Stimulated activated CD4-positive, alpha-beta T cell treated with anti-CD3 and anti-CD28 coated beads, Interleukin-2, amount 100 ng/mL, for 48 hours (primary cell): ENCODE measurements at places on chromosomes 11 and 22.

- DNase-seq: no peak
These were observed 489.3 kb downstream of the NTM start for GRCh38 chr11:131859538-131860210.

DNA sequence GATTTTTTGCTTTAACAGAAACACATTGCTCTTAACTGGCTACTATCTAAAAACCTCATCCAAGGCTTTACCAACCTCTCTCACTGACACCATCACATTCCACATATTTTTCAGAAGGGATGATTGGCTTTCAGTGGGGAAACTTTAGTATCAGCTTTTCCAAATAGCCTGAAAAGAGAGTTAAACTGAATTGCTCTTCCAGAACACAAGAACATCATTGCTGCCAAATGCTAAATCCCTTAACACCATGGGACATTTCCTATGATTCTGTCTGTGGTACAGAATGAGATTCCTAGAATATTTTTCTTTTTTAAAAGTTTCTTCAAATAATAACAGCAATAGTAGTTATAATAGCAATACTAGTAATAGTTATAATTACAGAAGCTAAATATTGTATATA lies 45.4 kb downstream of the SOX6 start:
- DNase-seq: no peak

DNA sequence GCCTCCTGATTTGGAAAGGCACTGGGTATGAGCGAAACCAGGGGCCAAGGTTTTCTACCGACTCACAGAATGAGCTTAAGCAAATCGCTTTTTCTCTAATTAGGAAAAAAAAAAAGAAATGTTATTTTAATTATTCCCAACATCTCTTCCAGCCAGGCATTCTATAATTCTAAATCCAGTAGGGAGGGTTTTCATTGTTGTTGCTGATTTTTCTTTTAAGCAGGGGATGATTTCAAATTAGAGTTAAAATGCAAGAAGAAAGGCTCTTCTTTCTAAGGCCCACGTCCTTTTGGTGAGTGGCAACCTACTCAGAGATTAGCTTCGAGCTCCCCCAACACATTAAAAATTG lies 8.9 kb downstream of the MYH9 start:
- DNase-seq: no peak

DNA sequence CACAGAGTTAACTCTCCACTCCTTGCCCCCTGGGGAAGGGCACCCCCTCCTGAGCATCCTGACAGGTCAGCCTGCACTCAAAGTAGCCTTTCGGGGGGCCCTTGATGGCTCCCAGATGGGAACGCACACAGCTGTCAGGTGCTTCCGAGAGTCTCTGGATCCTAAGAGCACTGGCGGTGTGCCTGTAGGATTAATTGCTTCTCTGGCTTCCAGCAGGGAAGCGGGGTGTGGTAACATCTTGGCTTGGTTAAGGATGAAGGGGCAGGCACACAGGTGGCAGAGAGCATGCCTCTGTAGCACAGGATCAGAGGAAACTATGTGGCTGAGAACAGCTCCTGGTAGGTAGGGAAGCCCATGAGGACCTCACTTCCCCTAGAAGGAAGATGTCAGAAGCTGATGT lies 199.8 kb downstream of the MIAT start:
- DNase-seq: no peak

GRCh38 chr11:91978747-91979146 lies 245.9 kb upstream of the FAT3 start:
- no peak for DNase-seq

GRCh38 chr11:114562166-114562916 lies 2.7 kb upstream of the NXPE1 start:
- DNase-seq: no peak

GRCh38 chr11:126583594-126584427 lies 228.3 kb downstream of the ST3GAL4 start:
- DNase-seq: no peak

GRCh38 chr11:122951211-122951610 lies 30.4 kb downstream of the BSX start:
- DNase-seq: no peak

GRCh38 chr22:33850724-33851123 lies 69.6 kb downstream of the LARGE1 start:
- no peak for DNase-seq

- no peak for DNase-seq
These were observed 64.3 kb downstream of the CYB5R2 start for GRCh38 chr11:7609015-7609414.

DNA sequence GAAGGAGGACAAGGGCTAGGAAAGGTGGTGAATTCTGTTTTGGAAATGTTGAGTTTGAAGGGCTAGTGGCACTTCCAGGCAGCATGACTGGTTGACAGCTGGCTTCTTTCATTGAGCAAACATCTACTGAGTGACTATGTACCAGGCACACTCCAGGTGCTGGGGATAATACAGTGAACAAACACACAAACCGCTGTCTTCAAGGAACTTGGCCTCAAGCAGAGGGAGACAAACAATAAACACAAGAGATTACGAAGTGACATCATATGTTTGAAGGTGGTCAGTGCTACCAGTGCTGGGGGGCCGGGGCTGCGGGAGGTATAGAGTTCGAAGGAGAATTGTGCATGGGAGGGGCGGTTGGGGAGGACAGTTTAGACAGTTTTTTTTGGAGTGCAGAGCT lies 197.0 kb upstream of the SORL1-AS1 start:
- DNase-seq: no peak

DNA sequence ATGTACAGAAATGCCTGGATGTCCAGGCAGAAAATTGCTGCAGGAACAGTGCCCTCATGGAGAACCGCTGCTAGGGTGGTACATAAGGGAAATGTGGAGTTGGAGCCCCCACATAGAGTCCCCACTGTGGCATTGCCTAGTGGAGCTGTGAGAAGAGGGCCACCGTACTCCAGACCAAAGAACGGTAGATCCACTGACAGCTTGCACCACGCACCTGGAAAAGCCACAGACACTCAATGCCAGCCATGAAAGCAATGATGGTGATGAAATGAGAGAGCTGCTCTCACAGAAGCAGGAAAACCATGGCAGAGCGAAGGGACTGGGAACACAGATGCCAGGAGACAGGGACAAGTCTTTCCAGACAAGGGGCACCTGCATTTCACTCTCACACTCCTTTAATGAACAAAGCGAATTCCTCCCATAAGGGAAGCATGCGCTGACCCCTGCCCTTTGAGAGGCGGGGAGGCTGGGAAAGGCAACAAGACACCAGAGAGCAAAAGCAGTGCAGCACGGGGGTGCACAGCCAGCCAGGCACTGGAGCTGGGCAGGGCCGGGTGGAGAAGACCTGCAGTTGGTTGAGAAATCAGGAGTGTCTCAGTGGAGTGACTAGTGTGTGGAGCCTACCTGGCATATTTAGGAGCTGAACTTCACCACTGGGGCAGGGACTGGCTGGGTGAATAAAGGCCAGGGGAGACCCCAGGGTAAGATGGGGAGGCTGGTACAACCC lies 1025.2 kb downstream of the TBC1D22A start:
- DNase-seq: no peak

DNA sequence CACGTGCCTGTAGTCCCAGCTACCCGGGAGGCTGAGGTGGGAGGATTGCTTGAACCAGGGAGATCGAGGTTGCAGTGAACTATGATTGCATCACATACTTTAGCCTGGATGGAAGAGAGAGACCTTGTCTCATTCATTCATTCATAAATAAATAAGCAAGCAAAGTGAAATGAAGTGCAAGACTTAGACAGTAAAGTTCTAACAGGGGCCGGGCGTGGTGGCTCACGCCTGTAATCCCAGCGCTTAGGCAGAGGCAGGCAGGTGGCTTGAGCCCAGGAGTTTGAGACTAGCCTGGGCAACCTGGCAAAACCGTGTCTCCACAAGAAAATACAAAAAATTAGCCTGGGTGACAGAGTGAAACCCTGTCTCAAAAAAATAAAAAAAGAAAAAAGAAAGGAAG lies 1.6 kb upstream of the ZNF280A start:
- DNase-seq: no peak

- DNase-seq: no peak
These were observed 27.5 kb downstream of the ADAMTS8 start for GRCh38 chr11:130400781-130401483.

DNA sequence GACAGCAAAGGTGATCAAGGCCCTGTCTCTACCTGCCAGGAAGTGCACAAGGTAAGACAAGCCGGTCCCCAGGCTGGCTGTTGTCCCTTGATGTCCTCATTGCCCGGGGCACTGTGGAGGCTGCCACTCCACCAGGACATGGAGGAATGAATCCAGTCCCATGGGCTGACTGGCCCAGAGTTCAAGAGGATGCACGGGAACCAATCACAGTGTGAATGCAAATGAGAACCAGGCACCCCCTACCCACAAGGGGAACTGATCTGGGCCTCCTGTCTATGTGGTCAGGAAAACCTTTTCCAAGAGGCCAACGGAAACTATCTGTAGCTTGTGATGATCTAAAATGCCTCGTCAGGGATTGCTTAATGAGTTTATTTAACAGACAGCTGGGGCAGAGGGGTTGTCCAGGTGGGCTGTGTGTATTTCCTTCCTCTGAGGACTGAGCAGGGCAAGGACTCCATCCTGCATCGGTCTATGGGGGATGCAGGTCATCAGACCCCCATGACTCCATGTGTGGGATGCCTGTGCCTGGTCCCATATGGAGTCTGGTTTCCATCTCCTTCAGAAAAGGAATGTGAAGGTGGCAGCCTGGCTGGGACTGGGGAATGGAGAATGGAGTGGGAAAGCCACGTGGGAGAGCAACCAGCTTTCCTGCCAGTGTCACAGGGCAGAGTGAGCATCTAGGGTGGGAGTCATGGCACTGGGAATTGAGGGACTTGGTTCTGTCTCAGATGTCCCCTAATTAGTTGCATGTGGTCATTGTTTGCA lies 60.5 kb downstream of the CD82 start:
- DNase-seq: no peak

DNA sequence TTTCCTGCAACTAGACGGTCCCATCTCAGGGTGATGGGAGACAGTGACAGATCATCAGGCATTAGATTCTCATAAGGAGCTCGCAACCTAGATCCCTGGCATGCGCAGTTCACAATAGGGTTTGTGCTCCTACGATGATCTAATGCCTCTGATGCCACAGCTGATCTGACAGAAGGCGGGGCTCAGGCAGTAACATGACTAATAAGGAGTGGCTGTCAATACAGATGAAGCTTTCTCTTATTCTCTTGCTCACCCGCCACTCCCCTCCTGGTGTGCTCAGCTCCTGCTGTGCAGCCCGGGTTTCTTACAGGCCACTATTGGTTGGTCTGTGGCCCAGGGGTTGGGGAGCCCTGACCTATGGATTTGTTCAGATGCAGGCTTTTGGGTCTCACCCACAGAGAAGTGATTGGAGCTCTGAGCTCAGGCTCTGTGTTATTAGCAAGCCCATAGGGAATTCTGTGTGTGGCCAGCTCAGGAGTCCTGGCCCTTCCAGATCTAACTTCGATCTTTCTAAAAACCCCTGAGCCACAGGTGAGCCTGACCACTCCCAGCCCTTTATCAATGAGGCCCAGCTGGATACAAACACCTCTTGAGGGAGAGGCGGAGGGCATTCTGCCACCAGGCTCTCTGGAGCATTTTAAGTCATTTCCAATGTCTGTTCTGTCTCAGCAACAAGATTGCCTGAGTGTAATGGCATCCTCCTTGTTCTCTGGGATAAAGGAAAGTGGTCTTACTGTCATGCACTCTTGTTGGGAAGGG lies 351.8 kb downstream of the BUD13 start:
- no peak for DNase-seq

GRCh38 chr11:113167599-113167998 lies 146.8 kb upstream of the TTC12 start:
- DNase-seq: no peak

GRCh38 chr11:27570542-27570941 lies 64.0 kb upstream of the LIN7C start:
- DNase-seq: no peak

DNA sequence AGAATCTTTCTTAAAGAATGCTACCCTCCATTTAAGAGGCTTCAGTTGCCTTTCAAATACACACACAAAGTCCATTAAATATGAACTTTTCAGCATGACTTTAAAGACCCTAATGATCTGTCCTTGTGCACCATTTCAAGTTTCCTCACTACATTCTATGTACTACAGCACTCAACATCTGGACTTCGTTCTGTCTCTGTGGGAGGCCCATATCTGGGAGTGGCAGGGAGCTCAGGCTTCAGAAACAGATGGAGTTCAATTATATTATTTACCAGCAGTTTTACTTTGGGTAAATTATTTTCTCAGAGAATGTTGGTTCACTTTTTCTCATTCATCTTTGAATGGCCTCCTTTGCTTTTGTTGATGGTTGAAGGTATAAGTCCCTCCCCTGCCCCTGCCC lies 67.4 kb downstream of the ANO3 start:
- no peak for DNase-seq

DNA sequence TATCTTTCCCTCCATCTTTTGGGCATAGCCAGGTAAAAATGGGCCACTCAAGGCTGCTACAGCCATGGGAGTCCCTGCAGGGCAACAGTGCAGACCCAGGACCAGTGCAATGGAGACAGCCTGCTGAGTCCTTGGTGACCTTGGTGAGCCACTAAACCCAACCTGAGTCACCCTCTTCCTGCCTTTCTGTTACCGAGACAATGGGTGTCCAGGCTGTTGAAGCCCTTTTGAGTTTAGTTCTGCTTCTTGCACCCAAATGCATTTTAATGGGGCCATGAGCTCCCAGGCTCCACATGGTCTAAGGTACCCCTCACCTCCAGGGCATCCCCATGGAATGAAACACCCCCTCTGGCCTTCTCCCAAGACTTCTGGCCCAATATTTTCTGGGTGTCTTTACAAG lies 874 bp upstream of the PLAAT4 start:
- no peak for DNase-seq

GRCh38 chr11:132901638-132902471 lies 630.4 kb downstream of the OPCML start:
- DNase-seq: no peak

- no peak for DNase-seq
These were observed 728.0 kb downstream of the OPCML start for GRCh38 chr11:132804258-132804657.

GRCh38 chr22:43658823-43659222 lies 153.3 kb downstream of the EFCAB6 start:
- DNase-seq: no peak

DNA sequence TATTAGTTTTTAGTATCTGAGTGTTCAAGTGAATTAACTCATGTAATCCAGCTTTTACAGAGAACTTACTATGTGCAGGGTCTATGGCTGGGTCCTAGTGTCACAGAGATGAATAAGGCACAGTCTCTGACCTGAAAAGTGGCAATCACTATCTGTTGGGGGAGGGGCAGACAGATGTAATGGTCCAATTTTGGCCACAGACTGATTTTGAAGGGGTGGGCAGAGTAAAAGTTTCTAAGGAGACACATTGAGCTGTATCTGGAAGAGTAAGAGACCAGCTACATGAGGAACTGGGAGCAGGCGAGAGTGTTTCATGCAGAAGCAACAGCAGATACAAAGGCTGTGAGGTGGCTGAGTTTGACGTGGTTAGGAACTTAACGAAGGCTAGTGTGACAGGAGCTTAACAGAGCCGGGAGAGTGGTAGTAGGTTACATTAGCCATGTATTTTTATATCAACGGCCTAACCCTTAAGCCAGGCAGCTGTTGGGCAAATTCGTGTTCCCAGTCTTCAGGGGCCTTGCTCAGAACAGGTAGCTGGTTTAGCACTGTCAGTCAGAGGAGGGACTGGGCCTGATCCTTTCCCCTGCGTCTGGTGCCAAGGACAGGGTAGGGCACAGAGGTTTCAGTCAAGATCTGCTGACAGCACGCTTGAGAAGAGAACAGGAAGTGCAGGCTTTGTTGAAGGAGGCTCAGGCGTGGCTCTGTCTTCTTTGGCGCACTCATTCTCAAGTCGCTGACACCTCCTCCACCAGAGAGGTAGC lies 1.4 kb upstream of the STIM1 start:
- peak; percentile 57 for DNase-seq

- DNase-seq: no peak
These were observed 72.1 kb downstream of the PTPRJ start for GRCh38 chr11:48052183-48053044.
